ENCODE measurements at places on chromosomes 1 and 21.
A peak's percentile ranks its signal among the peaks of the same experiment; 100 is the strongest.

DNA sequence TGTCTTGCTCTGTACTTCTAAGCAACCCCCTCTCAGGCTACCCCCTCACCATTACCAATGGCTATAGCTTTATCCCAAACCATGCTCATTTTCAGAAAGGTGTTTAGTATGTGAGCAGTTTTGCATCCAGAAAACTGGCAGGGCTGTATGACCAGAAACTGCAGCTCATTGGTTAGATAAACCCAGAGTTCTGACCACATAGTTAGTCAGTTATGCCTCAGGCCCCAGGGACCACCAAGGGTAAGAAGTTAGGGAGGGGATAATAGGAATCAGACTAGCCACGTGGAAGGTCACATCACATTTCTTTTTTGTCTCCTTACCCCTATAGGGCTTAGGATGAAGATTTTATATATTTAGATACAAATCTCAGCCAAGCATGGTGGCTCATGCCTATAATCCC is 1.2 kb downstream of the ITGA10 start:
- DNase-seq: no peak

GRCh38 chr1:59116920-59117542 is 179.9 kb upstream of the FGGY start:
- no peak for DNase-seq

GRCh38 chr1:147168626-147169058 is 3.6 kb downstream of the PRKAB2 start:
- DNase-seq: no peak

- DNase-seq: peak; percentile 6
Observed at GRCh38 chr1:7885513-7886404, 32.9 kb upstream of the UTS2 start.

- DNase-seq: no peak
Observed at GRCh38 chr1:205930195-205930577, 13.1 kb downstream of the SLC26A9 start.

DNA sequence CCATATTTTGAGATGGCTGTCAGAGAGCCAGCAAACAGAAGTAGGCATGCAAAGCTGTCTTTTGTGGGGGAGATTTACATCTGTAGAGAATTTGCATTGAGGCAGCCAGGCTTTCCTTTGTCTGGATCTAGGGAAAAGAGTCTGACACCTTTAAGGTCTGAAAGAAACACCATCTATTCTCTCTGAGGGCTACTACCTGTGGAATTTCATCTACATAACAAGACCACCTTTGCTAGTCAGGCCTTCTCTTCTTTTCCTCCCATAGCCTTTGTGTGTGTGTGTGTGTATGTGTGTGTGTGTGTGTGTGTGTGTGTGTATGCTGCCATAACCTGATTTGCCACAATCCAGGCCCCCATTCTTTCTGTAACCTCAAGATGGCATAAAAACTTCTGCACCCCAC is 28.4 kb upstream of the DMRTB1 start:
- no peak for DNase-seq

GRCh38 chr1:33301273-33301984 is 19.5 kb downstream of the A3GALT2 start:
- no peak for DNase-seq

GRCh38 chr21:15329191-15329590 is 264.4 kb upstream of the NRIP1 start:
- DNase-seq: no peak

DNA sequence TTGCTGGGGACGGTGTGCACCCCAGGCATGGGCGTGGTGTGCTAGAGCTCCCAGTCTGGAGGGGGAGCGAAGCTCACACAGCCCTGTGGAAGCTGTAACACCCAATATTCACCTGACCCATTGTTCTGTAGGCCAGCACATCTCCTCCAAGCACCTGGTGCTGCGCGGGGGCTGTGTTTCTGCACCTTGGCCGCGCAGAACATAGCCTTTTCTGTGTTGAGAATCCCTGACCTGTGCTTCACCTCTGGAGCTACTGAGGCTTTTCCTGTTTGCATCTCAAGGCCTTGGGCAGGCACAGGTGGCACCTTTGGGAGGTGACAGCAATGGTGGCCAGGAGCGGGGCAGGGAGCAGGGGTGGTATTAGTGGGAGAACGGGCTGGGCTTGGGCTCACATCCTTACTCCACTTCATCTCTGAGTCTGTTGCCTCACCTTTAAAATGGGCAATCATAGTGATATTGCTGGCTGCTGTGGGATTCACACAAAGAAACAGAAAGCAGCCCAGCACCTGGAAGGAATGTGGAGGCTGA is 343.9 kb upstream of the AJAP1 start:
- DNase-seq: no peak

DNA sequence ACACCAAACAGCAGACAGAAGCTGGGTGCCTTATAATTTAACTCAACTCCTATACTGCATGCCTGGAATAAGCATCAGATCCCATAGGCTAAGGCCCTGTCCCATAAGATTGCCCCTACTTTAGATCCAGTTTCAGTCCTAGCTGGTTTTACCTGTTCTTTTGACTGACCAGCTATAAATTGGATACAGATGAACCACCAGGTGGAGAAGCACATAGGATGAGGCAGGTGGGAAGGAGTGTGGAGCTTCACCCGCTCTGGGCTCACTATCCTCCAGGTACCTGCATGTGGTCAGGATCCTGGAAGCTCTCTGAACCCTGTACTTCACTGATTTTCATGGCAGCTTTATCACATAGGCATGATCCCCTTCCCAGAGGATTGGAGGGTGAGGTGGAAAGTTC is 51.3 kb downstream of the MAST2 start:
- no peak for DNase-seq

- DNase-seq: no peak
Observed at GRCh38 chr1:229643996-229644745, 18.1 kb downstream of the URB2 start.

- DNase-seq: no peak
Observed at GRCh38 chr1:193677874-193678273, 491.5 kb upstream of the B3GALT2 start.

GRCh38 chr1:246690100-246690499 is 34.1 kb upstream of the SCCPDH start:
- no peak for DNase-seq

DNA sequence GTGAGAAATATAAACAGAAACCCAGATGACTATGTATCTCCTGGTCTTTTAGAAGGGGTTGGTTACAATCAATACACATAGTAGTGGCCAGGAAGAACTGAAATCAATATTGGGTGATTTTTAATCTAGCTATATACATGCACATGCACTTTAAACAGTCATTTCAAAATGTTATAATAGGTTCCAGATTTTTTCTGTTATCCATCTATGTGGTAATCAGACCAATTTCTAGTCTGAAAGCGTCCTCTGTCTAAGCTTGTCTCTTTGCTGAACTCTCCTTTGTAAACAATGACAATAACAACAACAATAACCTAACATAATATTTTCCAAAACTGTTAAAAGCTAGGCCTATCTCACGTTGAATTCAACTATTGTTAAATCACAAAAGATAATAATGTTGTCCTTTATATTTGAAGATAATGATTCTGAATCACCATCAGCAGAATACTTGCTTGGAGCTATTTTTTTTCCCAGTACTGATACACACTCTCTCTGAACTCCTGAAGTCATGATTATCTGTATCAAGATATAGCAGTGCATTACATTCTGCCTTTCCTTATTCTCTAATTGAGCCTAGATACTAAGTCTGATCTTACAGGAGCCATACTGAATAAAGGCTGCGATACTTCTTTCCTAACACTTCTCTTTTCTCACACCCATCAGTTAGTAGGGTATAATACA is 496.8 kb upstream of the ZRANB2 start:
- no peak for DNase-seq

DNA sequence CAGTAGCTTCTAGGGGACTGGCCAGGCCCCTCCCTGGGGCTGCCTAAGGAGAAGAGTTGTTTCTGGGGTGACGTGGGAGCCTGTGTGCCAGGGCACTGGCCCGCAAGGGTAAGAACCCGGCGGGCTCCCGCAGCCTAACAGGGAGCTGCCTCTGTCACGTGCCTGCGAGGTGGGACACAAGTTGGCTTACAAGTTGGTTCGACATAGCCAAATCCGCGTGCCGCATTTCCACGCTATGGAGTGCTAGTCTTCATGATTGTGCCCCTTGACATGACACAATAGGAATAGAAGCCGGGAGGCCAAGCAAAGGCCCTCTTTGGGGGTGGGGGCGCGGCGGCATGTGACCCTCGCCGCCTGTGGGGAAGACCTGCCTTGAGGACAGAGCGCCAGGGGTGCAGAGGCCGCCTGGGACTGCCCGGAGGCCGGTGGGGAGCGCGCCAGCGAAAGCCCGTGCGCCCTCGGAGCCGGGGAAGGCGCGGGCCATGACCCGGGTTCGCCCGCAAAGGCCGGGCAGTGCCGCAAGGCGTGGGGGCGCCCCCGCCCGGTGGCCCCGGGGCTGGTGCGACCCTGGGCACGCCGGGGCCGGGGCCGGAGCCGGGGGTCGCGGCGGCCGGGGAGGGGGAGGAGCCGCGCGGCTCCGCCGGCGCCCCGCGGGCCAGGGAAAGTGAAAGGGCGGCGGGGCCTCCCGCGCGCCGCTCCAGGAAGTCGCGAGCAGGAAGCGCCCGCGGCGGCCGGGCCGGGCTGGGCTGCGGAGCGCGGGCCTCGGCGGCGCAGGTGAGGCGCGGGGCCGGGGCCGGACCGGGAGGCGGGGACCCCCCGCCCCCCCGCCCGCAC is at the start of gene SLC37A1:
Gene SLC37A1, plus strand, starts transcription at position 702 of the 834 bp plus-strand sequence. CDS start 4,603 bp downstream, outside the sequence.
- DNase-seq: no peak

- DNase-seq: no peak
Observed at GRCh38 chr1:204660509-204660908, 25.0 kb downstream of the LRRN2 start.

- DNase-seq: no peak
Observed at GRCh38 chr1:203799157-203799556, 3.7 kb downstream of the ZBED6 start.

DNA sequence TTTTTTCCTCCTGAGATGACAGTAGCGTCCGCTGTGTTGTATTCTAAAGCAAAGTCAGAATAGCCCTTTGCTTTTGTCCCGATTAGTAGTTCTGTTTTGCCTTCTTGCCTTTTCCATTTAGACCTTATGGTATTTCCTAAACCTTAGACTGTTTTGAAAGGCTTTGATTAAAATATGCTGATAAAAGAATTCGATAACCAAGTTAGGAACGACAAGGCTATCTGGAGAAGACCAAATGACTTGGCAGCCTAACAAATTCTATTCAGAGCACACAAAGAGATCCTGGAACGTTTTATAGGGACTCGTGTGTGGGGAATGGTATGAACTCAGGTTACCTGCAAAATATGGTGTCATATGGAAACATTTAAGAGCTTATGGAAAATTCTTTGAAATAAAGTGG is 42.9 kb downstream of the NFIA start:
- DNase-seq: no peak

GRCh38 chr1:59013276-59013927 is 229.6 kb upstream of the JUN start:
- DNase-seq: no peak

DNA sequence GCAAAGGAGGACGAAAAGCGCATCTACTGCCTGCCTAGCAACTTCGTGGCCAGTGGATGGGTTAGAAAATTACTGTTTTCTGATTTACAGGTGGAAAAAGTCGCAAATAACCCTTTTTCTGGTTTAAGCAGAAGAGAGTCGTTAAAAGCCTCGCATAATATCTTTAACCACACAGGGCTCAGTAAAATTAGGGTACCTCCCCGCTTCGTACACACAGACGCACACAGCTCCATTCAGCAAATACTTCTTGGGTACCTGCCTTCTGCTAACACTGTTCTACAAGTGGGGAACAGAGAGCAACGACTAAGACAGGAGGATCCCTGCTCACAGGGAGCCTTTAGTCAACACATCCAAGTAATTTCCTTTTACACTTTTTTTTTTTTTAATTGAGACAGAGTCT is 704 bp downstream of the ALG6 start:
- DNase-seq: no peak

- no peak for DNase-seq
Observed at GRCh38 chr1:234734412-234734835, 124.4 kb upstream of the IRF2BP2 start.

- DNase-seq: peak; percentile 61
Observed at GRCh38 chr1:84141182-84142003, 2.7 kb upstream of the PRKACB start.

Data from hematopoietic multipotent progenitor cell (in vitro differentiated cells).